CD8-positive, alpha-beta T cell (primary cell): ENCODE measurements at places on chromosomes 7 and 10. TPM values are rescaled to one million over a fixed set of nuclear protein-coding genes. Genes with fewer than 3 reads are reported as not detected.

AZGP1 gene
- total RNA-seq: not detected

MYO3A gene
- total RNA-seq: not detected

FOXP2 gene
- total RNA-seq: not detected

TYW1B gene
- total RNA-seq: 3.9 TPM

ZNF425 gene
- total RNA-seq: 0.56 TPM
